Foreskin keratinocyte (primary cell): ENCODE measurements at places on chromosomes 12 and 14. TPM values are rescaled to one million over a fixed set of nuclear protein-coding genes. Genes with fewer than 3 reads are reported as not detected.

KRT6C gene
- 4.5 and 7.6 TPM in 2 replicates for total RNA-seq

HOXC6 gene
- total RNA-seq: 3.9 and 4.3 TPM in 2 replicates

RFX4 gene
- total RNA-seq: not detected in 2 replicates

SLC25A47 gene
- total RNA-seq: not detected in 2 replicates

CLEC4A gene
- total RNA-seq: 0.31 TPM in 1 of 2 replicates, not detected in the other

LAG3 gene
- 0.07 and 0.24 TPM in 2 replicates for total RNA-seq

RD3L gene
- not detected in 2 replicates for total RNA-seq

LGALS3 gene
- 141 and 152 TPM in 2 replicates for total RNA-seq

NAV3 gene
- 28.5 and 41.8 TPM in 2 replicates for total RNA-seq

ZNF891 gene
- 0.58 and 0.67 TPM in 2 replicates for total RNA-seq

ADAM21 gene
- 0.28 and 0.44 TPM in 2 replicates for total RNA-seq

RAPGEF3 gene
- total RNA-seq: 7.7 and 8.1 TPM in 2 replicates

SLC5A8 gene
- 0.10 and 0.14 TPM in 2 replicates for total RNA-seq

KRT72 gene
- total RNA-seq: not detected in 2 replicates

C14orf39 gene
- total RNA-seq: not detected in 2 replicates

TEX52 gene
- total RNA-seq: not detected in 2 replicates

AVPR1A gene
- total RNA-seq: not detected in 2 replicates

GRCh38 chr12:94427501-94428381 is 31.9 kb downstream of the CEP83 start:
- no peak for DNase-seq

DNA sequence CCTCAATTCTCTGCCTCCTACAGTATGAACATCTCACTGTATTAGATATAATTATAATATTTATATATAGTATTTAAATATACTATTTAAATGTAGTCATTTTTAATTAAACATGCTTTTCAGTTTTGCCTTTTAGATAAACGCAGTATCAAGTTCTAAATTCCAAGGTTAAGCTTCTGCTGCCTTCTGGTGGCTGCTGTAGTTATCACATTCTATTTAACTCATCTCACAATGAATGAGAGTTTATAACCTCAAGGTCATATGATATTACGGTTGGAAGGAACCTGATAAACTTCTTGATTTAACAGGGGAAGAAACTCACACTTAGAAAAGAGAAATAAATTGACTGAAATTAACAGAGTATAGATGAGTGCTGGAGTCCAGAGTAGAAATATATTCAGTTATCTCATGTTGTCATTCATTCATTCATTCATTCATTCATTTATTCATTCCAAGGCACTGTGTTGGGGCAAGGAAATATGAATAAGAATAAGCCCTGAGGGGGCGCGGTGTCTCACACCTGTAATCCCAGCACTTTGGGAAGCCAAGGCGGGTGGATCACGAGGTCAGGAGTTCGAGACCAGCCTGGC is 31.9 kb downstream of the GUCY2C start:
- DNase-seq: no peak

- no peak for DNase-seq
These were observed 50.0 kb downstream of the ADGRD1 start for GRCh38 chr12:131003716-131004045.

- no peak for DNase-seq
These were observed 46.2 kb downstream of the DPF3 start for GRCh38 chr14:72847721-72848120.

GRCh38 chr12:106106892-106107291 is 31.9 kb downstream of the NUAK1 start:
- peak; percentile 68 for DNase-seq

DNA sequence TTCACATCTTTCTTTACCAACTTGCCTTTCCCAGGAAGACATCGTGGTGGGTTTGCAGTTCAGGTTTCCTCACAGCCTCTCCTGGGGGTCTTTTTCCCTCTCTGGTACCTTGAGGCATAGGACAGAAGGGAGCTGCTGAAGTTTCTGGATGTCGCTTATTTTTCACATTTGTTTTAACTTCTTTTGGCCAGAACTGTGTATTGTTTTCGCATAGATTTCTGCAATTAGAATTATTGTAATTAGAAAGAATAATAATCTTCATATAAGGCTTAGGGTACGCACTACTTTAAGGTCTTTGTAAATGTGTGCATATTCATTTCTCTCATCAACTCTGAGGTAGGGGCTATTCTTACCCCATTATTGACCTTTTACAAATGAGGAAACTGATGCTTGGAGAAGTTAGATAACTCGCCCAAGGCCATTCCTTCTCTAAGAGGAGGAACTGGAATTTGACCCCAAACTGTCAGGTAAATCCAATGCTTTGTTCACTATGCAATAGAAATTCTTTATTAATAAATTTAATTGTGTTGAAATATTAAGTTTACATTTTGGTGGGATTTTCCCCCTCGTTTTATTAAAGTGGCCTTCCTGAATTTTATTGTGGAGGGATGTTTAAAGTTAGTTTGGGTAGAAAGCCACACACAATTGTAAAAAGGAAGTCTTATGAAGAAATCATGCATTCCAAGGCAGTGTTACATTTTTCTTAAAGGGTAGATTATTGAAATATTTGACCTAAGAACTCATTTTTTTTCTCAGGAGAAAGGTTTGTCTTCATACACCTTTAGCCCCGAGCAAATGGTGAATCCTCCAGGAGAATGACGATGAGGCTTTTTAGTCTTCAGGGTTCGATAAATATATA is 12.1 kb upstream of the SLC38A2 start:
- DNase-seq: no peak

DNA sequence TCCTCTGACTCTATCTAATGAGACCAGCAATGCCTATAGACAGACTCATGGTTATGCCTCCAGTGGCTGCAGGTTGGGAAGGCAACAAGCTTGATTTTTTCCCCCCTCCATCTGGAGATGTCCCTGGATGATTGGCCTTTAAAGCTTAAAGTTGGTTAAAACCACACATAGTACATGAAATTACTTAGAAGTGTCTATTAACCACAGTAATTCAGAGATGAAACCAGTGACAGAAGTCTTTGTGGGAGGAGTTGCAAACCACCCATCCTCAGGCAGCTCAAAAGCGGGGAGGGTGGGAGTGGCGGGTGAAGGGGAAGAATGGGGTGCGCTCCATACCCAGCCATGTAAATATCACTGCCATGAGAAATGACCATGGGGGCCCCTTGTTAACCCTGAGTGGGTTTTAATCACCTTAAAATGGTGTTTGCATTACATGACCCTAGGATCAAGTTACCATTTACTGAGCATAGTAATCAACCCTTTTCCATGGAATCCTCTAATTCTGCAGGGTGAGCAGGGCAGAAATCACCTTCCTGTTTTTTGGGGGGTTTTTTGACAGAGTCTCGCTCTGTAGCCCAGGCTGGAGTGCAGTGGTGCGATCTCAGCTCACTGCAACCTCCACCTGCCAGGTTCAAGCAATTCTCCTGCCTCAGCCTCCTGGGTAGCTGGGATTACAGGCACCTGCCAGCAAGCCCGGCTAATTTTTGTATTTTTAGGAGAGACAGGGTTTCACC is 133.5 kb downstream of the FOXN3 start:
- no peak for DNase-seq

- DNase-seq: peak; percentile 63
These were observed 43.0 kb upstream of the NTF3 start for GRCh38 chr12:5388581-5389535.

GRCh38 chr12:114026805-114027204 is 60.7 kb upstream of the RBM19 start:
- DNase-seq: no peak

DNA sequence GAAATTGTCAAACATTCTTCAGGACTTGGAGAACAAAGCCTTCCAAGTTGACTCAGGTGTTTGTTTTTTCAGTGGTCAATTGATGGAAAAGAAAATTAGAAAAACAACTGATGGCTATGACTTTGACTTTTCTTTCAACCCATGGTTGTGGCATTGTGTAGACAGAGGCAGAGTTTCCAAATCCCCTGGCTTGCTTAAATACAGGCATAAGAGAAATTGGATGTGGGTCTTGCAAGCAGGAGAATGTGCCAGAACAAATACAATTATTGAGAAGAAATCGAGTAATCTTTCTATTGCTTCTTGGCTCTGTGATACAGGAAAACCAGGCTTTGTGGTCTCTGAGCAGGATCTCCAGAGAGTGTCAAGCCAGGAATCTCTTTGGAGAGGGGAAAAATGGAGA is 40.9 kb upstream of the FRMD6 start:
- no peak for DNase-seq

- DNase-seq: no peak
These were observed 344.3 kb downstream of the EGLN3 start for GRCh38 chr14:33606591-33606990.

GRCh38 chr14:60309867-60310552 is 61.0 kb downstream of the PPM1A start:
- no peak for DNase-seq

DNA sequence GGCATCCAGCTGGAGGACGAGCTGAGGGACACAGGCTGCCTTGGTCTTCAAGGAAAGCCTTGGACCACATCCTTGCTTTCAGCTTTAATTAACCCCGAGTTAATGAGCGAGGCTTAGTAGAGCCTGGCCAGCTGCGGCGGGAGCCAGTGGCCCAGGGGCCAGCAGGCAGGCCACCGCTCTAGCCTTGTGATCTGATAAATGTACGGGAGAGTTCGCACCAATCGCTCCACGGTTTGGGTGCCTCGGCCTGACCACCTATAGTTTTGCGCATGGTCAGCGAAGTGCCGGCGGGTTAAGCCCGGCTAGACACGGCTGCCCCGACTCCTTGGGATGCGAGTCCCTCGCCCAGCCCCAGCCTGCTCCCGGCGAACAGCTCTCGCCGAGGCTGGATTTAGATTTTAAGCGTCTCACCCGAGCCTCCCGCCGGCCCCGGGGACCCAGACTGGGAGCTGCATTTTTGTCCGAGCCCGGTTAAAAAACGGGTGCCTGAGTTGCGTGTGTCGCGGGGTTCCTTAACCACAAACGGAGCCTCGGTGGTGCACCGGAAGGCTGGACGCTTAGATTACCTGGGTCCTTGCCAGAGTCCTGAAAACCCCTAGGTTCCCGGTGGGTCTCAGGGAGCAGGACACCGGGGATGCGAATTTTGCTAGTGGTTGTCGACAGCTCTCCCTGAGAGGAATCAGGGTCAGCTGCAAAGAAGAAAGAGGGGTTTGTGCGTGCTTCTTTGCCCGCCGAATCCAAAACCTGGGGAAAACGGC is 2.9 kb upstream of the HOXC12 start:
- DNase-seq: no peak

DNA sequence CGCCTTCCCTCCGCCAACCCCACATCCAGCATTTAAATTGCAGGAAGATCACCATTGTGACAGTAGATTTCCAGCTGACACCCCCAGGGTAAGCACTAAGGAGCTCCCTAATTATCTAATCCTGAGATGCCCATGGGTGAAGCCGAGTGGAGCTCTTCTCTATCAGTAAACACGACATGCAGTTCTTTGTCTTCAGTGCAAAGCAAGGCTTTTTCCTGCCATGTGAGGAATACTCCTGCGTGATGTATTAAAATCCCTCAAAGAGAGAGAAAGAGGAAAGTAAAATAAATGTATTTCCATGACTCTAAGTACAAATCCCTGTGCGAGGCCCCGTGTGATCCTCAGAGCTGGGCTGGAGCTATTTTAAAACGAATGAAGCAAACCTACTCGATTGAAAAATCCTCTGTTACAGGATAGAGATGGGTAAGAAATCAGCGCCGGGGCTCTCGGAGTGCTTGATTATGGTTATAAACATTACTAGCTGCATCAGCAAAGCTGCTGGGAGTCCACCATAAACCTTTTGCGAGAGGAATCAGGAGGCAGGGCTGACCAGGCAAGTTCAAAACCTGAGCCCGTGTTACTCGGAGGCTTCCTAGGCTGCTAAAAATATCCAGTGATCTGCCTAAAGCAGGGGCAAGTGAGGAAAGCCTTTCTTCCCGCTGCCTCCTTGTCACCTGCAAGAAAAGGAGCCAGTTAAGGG is 61.5 kb downstream of the MAP1LC3B2 start:
- no peak for DNase-seq

- DNase-seq: no peak
These were observed 909.6 kb downstream of the VRK1 start for GRCh38 chr14:97706819-97707218.

- DNase-seq: no peak
These were observed 33.5 kb downstream of the SLC6A12 start for GRCh38 chr12:180445-180844.

- DNase-seq: no peak
These were observed 11.5 kb downstream of the PLEK2 start for GRCh38 chr14:67400434-67400833.

GRCh38 chr12:86663716-86664115 is 407.5 kb upstream of the MGAT4C start:
- no peak for DNase-seq

- no peak for DNase-seq
These were observed 102.3 kb upstream of the BCAT1 start for GRCh38 chr12:25051171-25051570.

DNA sequence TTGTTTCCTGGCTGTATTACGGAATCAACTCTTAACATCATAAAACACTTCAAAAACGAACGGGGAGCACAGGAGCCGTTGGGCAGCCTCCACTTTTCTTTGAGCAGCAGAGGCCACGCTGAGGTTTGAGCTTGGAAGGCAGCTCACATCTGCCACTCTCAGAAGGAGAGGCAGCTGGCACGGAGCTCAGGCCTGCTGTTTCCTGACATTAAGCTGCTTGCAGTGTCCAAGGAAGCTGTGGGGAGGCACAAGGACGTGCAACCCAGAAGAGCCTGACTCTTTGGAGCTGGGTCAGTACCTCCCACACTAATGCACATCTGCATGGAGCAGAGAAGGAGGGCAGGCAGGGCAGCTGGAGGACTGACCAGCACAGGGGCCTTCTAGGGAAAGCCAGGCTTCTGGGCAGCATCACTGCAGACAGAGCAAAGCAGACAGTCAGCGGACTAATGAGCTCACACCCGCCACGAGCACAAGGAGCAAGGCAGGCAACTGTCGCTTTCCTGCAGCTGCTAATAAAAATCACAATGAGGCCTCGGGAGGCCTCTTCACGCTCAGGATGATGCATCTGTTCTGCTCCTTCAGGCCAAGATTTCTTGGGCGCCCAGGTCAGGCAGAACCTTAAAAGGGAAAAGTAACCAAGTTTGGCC is 211.1 kb downstream of the GLT1D1 start:
- DNase-seq: no peak

- DNase-seq: no peak
These were observed 237.5 kb upstream of the TMTC1 start for GRCh38 chr12:30021051-30021833.

- DNase-seq: no peak
These were observed 27.9 kb downstream of the BORCS5 start for GRCh38 chr12:12384571-12385340.

- DNase-seq: no peak
These were observed 33.7 kb downstream of the TCTN1 start for GRCh38 chr12:110647631-110648040.

GRCh38 chr12:70590051-70590450 is 47.2 kb downstream of the PTPRB start:
- peak; percentile 49 for DNase-seq

DNA sequence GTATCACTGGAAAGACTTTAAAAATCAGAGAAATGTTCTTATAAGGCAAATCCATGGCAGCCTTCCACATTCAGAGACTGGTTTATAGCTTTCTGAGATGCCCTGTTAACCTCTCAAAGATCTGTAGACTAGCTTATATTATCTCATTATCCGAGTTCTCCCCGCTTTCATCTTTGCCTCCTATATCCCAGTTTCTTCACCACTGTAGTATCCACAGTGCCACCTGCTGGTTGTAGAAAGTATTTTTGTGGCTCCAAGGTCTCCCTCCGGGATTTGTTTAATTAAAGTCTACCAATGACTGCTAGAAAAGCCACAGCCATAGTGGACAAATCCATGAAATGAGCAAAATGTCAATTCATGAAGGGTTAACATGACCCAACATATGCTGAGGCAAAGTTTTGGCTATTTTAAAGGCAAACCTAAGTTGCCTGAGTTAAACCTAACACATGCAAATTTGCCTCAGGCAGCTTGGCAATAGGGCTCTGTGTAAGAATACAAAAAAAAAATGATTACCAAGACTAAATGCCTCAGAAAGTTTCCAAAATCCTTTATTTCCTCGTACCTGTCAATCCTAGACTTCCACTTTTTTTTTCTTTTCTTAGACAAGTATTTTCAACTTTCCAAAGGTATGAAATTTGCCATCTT is 218.8 kb upstream of the BMP4 start:
- DNase-seq: peak; percentile 42
